ENCODE measurements at places on chromosomes 11 and 22. TPM values are rescaled to one million over a fixed set of nuclear protein-coding genes. Genes with fewer than 3 reads are reported as not detected.

TRIM51 gene
- total RNA-seq, result not detected

POTEH gene
- not detected for total RNA-seq

TMEM45B gene
- not detected for total RNA-seq

TBCEL gene
- 13.8 TPM for total RNA-seq

TTC28 gene
- total RNA-seq, result 13.9 TPM

CEP57 gene
- 60.5 TPM for total RNA-seq

OR2AG2 gene
- not detected for total RNA-seq

THRSP gene
- not detected for total RNA-seq

OR5B3 gene
- total RNA-seq, result not detected

DMC1 gene
- 0.10 TPM for total RNA-seq

CHRDL2 gene
- not detected for total RNA-seq

UQCR10 gene
- 140 TPM for total RNA-seq

SLC22A9 gene
- not detected for total RNA-seq

TSPO gene
- 194 TPM for total RNA-seq

ASRGL1 gene
- total RNA-seq, result 25.8 TPM

HPX gene
- not detected for total RNA-seq

ACRV1 gene
- total RNA-seq, result not detected

PHOX2A gene
- total RNA-seq, result not detected

KRTAP5-1 gene
- total RNA-seq, result not detected

RAG1 gene
- total RNA-seq, result 0.52 TPM

SYCE3 gene
- total RNA-seq, result not detected

SHANK3 gene
- total RNA-seq, result 0.30 TPM

PDE3B gene
- not detected for total RNA-seq

ALDH3B2 gene
- total RNA-seq, result not detected

SMC1B gene
- 0.20 TPM for total RNA-seq

FGF4 gene
- total RNA-seq, result not detected

OR10A2 gene
- total RNA-seq, result not detected

FIBIN gene
- not detected for total RNA-seq

KRTAP5-2 gene
- total RNA-seq, result not detected

KREMEN1 gene
- 3.7 TPM for total RNA-seq

ALG12 gene
- total RNA-seq, result 26.2 TPM

USH1C gene
- total RNA-seq, result not detected

GSTT2B gene
- total RNA-seq, result 10.1 TPM

EXT2 gene
- 172 TPM for total RNA-seq

SLC22A12 gene
- not detected for total RNA-seq

MS4A10 gene
- total RNA-seq, result not detected

MAJIN gene
- total RNA-seq, result not detected

STK33 gene
- total RNA-seq, result 14.3 TPM

RASSF10 gene
- not detected for total RNA-seq

OR51E2 gene
- total RNA-seq, result not detected

FREY1 gene
- not detected for total RNA-seq
